ENCODE measurements at places on chromosomes 5 and 9.

DNA sequence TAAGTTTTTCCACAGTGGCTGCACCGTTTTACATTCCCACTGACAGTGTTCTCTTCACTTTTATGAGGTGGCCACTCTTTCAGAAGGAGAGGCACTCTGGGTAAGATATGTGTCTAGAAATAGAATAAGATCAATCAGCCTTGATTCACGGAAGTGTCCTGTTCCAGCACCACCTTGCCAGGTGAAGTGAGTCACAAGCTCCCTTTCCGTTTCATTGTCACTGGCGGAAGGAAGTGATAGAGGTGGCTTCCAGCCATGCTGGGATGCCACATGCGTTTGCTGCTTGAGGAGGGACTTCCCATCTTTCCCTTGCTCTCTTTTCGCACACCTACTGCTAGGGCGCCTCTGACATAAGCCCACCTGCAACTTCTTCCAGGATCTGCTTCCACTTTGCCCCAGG is 217.1 kb downstream of the PIK3R1 start:
- no peak for DNase-seq

DNA sequence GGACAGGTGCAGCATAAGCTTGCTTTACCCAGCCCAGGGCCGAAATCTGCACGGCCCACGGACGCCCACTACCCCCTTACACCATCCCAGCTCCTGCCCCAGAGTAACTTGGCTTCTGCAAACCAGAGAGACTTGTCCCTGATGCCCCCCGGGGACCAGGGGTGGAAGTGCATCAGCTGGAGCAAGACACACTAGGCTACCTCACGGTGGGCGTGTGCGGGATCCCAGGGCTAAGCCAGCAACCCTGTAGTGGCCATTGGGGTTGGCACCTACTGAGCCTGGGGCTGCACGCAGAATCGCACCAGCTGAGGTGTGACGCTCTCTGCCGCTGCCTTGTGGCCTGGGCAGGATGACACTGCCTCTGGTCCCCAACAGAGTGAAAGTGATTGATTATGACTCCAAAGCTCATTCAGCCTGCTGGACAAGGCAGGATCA is 6.1 kb upstream of the ZNF79 start:
- DNase-seq: no peak

GRCh38 chr5:134620634-134621033 is 12.0 kb downstream of the SAR1B start:
- no peak for DNase-seq

GRCh38 chr5:169083394-169084018 is 217.4 kb downstream of the SLIT3 start:
- no peak for DNase-seq

DNA sequence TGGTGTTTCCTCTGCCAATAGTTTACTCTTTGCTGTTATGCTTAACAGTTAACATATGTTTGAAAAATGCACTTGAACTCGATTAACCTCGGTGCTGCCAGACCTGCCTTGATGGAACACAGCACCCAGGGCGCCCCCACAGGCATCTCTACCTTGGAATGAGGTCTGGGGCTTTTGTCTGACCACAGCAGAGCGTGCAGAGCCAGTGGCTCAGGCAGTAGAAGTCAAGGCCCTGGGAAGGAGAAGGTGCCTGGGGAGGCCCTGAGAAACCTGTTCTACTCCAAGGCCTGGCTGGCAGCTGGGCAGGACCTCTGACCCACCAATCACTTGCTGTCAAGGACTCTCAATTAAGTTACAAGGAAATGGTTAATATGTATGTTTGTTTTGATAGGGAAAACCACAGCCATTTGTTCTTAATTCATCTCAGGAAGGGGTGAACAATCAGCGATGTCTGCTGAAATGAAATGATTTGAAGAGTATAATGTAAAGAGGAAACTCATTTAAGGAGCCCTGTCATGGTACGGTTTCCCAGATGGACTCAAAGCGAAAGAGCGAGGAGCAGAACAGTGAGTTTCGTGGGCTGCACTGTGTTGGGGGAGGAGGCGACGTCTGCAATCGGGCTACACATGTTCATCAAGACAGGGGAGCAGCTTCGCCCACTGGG is 21.9 kb downstream of the MACROH2A1 start:
- no peak for DNase-seq

DNA sequence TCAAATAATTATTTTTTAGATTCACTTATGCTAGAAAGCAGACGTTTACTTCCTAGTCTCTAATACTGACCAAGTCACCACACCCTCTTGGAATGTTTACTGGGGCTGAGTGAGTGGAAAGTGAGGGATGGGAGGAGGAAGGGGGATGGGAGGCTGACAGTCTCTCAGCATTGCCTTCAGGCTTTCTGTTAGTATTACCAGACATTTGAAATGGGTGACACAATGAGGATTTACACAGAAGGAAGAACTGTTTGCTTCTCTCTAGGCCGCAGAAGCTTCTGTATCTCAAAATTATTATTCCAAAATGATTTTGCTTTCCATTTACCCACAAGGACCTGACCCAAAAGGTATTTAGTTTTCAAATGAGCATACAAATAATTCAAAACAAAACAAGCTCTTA is 232.8 kb upstream of the ZNF608 start:
- DNase-seq: no peak

GRCh38 chr5:99308131-99308530 is 379.3 kb upstream of the CHD1 start:
- DNase-seq: no peak

DNA sequence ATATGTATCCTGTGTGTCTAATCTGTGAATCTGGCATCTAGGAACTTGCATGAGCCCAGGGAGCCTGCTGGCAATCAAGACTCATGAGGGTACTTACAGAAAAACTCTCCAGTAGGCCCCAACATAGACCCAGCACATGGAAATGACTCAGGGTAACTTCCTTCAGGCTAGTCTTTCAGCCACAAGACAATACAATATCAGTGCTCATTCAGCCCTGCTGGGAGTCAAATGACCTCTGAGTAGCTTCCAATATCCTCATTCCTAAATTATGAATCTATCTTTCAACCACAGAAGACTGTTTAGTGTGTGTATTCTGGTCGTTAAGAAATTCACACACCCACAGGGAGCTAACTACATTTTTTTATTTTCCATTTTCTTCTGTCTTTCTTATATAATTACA is 1273.0 kb downstream of the EFNA5 start:
- DNase-seq: peak; percentile 97

- DNase-seq: peak; percentile 10
These were observed 55.0 kb downstream of the ECPAS start for GRCh38 chr9:111429175-111429574.

DNA sequence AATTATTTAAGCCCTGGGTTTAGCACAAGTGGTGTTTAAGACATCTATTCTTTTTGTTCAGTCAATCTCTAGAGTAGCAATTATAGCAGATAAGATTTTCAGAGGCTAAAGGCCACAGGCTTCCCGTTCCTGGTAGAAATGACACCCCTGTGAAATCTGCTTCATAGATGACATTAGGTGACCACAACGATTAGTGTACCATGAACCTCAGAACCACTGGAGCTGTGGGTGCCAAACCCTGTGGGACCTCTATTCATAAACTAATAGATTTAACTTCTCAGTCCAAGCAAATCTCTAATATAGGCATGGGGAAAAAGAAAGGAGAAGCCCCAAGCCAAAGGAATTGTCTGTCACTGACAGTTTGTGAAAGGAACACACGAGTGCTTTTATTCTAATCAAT is 207.4 kb downstream of the ARRDC3 start:
- DNase-seq: no peak

GRCh38 chr9:114098936-114099668 is at the start of gene KIF12:
Gene KIF12 (minus strand): TSS chr9:114099292. CDS start chr9:114099276, 16 bp downstream.
- no peak for DNase-seq

GRCh38 chr9:86405086-86405491 is 50.9 kb upstream of the TUT7 start:
- no peak for DNase-seq

DNA sequence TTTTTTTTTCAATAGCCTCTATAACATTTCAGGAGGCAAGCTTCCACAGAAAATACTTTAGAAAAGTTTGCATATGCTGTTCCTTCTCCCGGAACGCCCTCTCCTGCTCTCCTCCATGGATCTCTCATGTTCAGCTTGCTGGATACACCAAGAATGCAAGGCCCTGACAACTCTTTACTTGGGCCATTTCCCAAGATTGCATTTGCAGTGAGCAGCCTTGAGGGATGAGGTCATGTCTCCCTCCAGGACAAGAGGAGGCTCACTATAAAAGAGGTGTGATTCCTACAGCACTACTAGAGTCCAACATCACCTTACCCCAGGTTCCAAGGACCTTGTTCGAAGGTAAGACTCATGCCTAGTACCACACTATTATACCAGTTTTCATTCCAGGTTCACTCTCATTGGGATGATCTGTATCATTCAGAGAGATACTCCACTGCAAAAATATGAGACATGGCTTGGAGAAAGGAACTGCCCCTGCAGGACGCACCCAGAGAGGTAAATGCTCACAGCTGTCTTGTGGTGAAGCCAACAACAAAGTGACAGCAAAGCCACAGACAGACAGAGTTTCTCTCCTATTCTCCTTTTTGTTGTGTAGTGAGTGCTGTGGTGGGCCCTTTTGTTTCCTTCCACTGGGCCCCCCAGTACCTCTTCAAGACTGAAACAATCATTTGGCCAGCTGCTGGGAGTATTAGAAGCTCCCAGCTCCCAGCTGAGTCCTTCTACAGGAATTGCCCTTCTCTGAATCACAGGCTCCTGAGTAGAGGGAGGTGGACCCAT is 151.7 kb upstream of the ZNF366 start:
- no peak for DNase-seq

GRCh38 chr9:70883056-70883455 is 238.4 kb downstream of the TRPM3 start:
- DNase-seq: no peak

DNA sequence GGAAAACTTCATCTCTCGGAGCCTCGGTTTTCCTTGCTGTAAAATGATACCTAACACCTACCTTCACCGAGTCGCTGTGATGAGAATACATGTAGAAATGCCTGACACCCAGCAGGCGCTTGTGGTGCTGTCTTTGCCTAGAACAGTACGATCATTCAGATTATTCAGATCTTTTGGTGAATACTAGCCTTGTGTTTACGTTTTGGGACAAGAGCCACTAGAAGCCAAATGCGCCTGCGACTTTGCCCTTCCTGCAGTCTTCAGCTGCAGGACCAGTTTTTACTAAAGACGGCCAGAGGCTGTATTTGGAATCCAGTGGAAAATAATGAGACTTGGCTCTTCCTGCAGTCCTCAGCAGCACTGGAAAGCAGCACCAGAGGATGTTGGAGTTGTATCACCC is 189.6 kb downstream of the TRIO start:
- DNase-seq: no peak

- no peak for DNase-seq
These were observed 481.9 kb downstream of the ARHGEF28 start for GRCh38 chr5:74107899-74108298.

DNA sequence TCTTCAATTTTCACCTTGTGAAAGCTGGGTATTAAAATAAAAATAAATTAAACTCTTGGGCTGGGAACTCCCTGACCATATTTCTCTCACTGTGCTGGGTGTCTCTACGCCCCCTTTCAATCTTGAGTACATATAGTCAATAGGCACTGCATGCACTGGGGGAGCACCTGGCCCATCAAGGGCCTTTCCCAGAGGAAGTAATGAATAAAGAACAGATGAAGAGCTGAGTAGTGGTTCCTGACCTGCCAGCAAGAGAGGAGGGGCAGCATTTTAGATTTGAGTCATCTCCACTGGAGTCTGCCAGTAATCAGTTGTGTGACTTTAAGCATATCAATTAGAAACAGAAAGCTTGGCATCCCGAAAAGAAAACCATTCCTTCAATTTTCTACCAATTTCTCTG is 6.2 kb downstream of the MAPKAP1 start:
- DNase-seq: no peak

- no peak for DNase-seq
These were observed 38.8 kb downstream of the MUSK start for GRCh38 chr9:110707419-110707818.

GRCh38 chr5:172322028-172322965 is 38.7 kb upstream of the UBTD2 start:
- no peak for DNase-seq

GRCh38 chr9:76651119-76651705 is 113.0 kb upstream of the PCA3 start:
- DNase-seq: no peak

DNA sequence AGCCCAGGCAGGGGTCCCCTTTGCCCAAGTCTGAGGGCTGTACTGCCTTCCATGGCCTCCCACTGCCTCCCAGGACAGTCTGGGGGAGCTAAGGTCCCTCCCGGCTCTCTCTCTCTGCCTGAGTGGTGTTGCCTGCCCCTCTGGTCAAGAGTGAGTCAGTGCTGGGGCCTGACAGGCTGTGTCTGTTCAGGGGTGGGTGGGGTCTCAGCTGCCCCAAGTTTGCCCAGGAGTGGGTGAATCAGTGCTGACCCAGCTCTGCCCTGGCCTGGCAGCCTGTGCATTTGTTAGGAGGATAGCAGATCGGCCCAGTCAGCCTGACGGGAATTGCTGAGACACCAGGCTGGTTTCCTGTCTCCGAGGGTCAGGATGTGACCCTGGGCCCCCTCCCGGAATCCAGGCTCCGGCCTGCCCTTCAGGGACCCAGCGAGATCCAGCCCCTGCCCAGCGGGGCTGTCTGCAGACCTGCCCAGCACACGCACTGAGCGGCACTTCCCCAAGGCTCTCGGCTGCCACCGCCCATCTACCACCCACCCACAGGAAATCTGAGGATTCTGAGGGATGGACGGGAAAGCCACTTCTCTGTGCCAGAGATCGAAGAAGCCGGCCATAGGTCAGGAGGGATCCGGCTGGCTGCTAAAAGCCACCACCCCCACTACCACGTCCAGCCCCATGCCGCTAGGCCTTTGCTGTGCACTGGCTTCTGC is 15.9 kb downstream of the ENG start:
- DNase-seq: peak; percentile 30

DNA sequence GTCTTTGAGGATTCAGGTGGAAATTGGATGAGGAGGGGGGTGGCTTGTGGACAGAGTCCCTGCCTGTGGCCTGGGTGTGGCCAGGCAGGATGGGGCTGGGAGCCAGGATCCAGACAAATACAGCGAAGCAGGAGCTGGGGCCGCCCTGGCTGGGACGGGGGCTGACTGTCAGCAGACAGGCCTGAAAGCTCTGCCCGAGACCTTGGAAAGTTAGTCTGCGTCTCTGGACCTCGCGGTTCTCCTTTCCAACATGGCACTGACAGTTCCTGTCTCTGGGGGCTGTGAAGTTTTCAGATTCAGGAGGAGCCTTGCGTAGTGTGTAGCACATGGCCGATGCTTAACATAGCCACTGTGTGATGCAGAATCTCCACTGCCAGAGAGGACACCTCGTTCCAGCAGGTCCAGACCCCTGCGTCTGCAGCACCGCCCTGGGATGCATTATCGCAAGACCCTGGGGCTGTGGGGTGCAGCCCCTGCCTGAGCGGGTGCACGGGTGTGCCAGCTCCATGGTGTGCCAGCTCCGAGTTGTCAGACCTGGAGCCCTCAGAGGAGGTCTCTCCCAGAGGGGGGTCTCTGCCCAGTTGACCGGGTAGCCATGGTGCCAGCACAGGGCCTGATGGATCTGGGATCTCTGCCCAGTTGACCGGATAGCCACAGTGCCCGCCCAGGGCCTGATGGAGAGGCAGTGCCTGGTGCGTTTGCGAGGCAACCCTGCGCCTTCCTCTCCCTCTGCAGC is 89.3 kb downstream of the COL5A1 start:
- no peak for DNase-seq
